ENCODE measurements at places on chromosomes 4 and X.

DNA sequence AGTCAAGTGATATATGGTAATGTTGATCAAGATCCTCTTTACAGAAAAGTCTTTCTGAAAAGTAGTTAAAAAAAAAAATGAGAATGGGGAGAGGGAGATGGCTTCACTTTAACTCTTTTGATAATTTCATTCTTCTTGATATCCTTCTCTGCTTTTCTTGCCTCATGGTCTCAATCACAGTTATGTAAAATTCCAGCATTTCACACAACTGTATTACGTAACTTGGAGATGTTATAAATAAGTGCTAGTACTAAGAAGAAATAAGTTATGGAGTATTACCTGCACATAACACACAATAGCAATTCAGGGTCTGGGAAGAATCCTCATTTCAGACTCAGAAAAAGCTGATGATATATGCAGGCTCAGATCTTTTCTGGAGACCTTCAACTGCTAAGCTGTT, 22.0 kb downstream of the RUFY3 start:
- no peak for DNase-seq

DNA sequence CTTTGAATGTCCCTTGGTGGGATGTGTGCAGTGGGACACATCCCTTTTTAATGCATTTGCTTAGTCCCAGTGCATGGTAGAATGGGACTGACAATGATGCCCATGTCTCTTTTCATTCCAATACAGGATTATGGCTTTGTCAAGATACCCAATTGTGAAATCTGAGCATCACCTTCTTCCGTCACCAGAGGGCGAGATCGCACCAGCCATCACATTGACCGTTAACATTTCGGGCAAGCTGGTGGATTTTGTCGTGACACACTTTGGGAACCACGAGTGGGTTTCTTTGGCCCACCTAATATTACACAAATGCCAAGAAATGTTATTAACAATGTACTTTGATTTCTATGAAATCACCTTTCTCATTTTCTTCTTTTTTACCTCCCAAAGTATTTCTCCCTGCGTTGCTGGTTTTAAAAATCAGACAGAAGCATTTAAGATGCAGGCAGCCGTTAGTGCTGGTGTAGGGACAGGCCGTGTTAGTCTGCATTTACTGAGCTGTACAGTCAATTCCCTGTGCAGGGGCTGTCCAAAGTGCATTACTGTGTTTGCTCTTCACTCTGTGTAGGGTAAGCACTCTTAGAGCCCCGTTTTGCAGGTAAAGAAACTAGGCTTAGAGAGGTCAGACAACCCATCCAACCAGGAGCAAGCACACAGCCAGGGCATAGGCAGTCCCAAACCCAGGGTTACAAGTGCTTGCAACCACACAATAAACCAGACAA, 46.5 kb downstream of the CWH43 start:
- no peak for DNase-seq

DNA sequence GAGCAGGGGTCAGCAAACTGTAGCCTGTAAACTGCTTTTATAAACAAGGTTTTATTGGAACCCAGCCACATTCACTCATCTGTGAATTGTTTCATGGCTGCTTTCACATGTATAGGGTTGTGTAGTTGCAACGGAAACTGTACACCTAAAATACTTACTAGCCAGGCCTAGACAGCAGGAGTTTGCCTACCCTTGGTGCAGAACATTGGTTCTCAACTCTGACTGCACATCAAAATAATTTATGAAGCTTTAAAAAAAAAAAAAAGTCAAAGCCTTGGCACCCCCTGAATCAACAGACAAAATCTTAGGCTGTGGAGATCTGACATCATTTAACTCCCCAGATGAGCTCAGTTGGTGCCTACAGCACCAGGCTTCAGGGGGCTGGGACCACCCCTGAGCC, 27.8 kb downstream of the ADGRA3 start:
- no peak for DNase-seq

- no peak for DNase-seq
Measured at GRCh38 chrX:108494406-108495090, 54.9 kb downstream of the COL4A5 start.

DNA sequence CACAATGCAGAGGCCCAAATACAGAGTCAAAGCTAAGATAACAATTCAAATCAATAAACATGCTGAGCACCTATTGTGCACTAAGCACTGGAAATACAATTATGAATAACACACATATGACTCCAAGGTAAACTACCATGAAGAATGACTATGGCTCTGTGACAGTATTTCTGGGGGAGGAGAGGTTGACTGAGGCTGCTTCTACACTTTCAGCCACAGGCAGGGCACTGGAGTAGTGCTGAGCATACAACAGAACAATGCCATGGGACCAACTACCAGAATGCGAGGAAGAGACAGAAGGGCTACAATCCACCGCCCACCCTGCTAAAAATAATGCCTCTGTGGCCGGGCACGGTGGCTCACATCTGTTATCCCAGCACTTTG, 13.7 kb downstream of the TEC start:
- DNase-seq = no peak

- no peak for DNase-seq
Measured at GRCh38 chrX:104205548-104205947, 39.3 kb downstream of the FAM199X start.

DNA sequence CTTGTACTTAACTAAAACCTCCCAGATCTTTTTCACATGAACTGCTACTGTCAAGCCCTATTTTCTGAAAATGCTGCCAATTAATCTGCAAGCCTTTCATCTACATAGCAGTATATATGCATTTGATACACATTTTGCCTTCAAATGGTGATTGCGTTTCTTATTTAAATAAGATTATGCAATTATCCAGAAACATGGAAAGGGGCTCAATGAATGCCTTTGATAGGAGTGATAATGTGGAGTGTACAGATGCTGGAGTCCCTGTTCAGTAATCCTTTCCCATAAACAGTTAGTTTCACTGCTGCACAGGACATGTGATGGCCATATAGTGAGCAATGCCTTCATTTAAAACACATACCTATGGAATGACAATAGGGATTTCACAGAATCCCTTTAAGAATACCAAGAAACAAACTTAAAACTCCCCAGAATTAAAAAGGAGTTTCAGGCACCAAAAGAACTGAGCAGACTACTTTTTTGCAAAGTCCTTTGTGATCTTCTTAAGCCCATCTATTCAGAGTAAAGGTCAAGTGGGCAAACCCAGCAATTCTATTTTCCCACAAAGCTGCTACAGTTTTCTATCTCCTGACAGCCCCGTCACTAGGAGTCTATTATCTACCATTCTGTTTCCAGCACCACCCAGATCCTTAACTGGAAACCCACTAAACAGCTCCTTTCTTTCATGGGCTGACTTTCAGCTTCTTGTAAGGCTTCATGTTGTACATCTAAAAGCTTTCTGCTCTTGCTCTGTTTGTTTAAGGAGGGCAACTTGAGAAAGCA, 120.3 kb downstream of the UNC5C start:
- no peak for DNase-seq

DNA sequence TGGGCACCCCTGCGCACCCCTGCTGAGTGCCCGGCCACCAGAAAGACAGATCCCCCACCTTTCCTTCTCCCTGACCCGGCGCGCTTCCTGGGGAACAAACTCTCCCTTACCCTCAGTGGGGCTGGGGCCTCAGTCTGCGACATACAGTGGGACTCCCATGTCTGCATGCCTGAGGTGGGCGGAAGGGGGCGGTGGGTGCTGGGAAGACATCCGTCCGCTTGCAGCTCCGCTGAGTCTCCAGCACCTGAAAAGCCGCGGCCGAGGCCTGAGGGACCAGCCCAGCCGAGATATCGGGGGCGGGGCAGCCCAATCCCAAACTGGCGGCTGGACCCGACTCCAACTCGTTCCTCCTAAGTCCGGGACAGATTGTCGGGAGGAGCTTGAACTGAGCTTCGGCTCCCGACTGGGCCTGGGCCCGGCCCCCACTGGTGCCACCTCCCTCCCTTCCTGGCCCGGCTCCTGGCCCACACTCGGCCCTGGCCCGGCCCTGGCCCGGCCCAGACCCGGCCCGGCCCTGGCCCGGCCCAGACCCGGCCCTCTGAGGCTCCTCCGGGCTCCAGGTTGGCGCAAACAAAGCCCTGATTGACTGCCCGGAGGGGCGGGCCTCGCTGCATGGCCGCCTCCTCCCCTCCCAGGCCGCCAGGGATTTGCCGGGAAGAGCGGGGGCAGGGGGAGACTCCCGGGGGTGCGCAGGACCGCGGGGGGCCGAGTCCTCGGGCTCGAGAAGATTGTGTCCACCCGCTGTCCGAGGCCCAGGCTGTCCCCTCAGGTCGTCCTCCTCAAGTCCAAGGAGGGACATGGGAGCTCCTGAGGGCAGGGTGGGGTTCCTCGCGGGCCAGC, 877 bp upstream of the SLC16A2 start:
- DNase-seq = no peak

GRCh38 chr4:52102587-52102986, 51.5 kb downstream of the SPATA18 start:
- DNase-seq = no peak

DNA sequence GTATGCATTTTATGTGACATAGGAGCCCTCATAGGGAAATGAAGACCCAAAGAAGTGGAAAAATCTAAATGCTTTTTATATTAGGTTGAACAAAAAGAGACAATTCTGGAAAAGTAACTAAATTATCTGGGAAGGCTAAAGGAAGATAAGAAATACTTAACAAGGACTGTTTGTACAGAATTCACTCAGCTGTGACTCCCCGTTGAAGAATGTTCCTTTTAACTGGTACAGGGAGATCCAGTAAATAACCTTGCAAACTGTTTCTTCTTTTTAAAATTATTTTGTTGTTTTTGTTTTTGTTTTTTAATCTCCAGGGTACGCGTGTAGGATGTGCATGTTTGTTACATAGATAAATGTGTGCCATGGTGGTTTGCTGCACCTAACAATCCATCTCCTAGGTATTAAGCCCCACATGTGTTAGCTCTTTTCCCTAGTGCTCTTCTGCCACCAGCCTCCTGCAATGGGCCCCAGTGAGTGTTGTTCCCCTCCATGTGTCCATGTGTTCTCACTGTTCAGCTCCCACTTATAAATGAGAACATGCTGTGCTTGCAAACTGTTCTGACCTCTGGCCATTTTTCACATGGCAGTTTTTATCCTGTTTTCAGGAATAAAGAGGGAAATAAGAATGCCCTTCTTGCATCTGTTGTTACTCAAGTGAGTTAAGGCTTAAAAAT, 81.7 kb downstream of the PWWP3B start:
- no peak for DNase-seq

- no peak for DNase-seq
Measured at GRCh38 chr4:81179326-81179725, 35.7 kb downstream of the PRKG2 start.

DNA sequence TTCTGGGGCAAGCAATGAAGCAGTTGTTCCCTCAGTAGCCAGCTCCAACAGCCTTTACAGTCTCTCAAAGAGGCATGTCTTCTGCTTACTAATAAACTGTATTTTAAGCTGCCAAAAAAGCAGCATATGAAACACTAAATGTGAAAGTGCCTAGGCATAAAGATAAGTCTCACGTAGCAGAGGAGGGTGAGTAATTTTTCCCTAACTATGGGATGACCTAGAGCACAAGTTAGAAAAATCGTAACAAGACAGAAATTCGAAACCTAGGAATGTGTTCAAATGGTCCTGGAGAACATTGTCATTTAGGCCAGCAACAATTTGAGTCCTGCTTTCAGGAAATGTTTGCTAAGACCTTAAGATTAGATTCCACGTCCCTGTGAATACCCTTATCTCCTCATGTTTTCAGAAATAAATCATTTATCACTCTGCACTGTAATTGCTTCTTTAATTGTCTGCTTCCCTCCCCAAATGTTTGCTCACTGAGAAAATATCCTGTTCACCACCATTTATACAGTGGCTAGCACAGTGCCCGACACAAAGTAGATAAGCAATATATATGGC, 222.2 kb downstream of the KCNIP4 start:
- DNase-seq = no peak

DNA sequence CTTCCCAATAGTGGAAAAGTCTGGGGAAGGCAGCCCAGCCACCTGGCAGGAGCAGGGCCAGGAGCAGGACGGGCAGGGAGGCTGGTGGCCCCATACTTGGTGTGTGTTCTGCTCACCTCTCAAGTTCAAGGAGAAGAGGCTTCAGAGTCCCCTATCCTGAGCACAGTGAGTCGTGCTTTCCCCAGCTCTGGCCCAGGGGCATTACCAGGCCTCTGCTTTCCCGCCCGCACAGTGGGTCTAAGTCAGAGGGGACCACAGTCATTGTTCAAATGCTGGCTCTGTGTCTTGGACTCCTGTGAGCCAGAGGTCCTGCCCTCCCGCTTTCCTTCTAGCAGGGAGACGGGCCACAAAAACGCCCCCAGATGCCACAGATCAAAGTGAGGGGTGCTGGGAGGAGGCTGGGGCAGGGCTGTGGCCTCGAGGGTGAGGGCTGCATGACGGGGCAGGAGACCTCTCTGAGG, 27.6 kb downstream of the HTRA3 start:
- no peak for DNase-seq

DNA sequence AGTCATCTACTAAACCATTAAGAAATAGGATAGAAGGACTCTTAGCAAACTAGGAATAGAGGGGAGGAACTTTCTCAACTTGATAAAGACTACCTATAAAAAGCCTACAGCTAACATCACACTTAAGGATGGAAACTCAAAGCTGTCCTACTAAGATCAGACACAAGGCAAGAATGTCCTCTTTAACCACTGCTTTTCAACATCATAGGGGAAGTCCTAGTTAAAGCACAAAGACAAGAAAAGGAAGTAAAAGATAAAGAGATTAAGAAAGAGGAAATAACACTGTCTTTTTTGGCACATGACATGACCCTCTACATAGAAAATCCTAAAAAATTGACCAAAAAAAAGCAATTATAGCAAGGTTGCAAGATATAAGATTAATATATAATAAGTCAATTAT, 136.6 kb downstream of the FBXW7 start:
- no peak for DNase-seq

DNA sequence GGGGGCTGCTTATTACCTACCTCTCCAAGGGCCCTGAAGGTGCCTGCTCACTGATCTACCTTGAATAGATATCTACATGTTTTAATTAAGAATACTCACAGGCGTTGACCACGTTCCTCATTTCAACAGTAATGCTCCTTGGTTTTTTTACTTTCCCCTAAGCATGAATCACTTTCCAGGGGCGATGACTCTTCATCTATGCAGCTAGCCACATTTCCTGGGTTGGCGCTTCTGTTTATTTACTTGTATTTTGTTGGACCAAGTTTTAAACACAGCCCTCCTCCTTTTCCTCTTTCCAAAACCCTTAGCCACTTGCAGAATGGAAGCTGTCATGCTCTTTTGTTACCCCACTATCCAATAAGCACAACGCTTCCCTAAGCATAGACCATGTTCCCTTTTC, 50.8 kb downstream of the CBLL2 start:
- DNase-seq = no peak

DNA sequence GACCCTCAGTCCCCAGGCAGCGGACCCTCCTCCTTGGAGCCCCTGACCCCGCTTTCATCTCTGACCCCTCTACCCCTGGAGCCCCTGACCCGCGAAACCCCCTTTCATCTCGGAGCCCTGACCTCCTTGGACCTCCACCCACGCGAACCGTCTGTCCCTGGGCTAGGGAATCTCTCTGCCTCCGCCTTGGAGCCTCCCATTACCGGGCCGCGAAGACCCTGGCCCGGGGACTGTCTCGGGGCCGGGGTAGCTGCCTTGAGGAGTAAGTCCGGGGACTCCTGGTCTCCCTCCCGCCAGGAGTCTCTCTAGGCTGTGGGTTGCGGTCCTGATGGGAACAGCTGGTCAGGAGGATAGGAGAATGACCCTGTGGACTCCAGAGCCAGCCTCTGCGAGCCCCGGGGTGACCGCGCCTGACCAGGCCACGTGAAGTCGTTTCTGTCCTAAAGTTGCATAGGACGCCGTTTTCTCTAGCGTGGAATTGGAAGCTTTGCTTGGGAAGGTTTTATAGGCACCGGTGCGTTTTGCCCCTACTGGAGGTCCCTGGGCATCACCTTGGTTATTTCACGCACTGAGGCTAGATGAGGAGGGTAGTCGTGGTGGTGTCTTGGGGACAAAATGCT, 824 bp downstream of the TBC1D14 start:
- DNase-seq = no peak

Measured in stimulated activated CD8-positive, alpha-beta memory T cell treated with anti-CD3 and anti-CD28 coated beads, Interleukin-15, amount 100 ng/mL, for 4 hours (primary cell).